NCI-H748 treated with DMSO at 0.1 percent for 48 hours (cell line): ENCODE measurements at places on chromosomes 7 and 10.

DNA sequence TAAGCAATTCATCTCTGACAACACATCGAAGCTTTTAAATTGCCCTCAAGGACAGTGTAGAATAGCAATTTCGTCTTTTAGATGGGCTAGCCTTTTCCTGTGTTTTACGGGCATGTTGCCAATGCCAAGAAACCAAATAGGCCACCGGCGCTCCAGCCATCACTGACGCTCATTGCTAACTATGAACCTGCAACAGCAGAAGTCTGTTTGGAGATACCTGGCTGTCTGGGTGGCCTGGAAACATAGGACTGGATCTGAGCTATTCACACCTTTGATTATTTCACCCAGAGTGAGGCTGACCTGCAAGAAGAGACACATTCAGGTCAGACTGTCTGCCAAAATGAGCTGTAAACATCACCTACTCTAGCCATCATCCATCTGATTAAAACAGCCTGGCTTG, 12.0 kb downstream of the KPNA7 start:
- DNase-seq = no peak

DNA sequence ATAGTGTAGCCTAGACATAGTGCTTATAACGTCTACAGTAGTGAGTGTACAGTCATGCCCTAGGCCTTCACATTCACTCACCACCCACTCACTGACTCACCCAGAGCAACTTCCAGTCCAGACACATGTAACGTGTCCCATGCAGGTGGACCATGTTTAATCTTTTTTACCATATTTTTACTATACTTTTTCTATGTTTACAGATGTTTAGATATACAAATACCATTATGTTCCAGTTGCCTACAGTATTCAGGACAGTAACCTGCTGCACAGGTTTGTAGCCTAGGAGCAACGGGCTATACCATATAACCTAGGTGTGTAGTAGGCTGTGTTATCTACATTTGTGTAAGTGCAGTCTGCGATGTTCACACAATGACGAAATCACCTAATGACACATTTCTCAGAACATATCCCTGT, 11.0 kb downstream of the MPP7 start:
- DNase-seq = no peak

DNA sequence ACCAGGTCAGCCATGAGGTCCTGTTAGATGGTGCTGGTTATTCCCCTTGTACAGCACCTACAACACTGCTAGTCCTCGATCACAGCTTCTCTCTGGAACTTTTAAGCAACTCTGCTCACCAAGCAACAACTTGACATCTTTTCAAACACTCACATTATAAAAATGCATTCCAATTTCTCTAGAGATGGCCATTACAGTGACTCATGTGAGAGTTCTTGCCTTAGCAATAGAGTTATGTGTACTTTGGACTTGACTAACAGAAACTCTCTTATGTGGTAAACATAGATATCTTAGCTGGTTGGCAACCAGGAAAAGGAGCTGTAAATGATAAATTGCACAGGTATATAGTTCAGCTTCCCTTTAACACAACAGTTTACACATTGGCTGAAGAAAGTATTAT, 122.2 kb downstream of the PDE1C start:
- DNase-seq = no peak

- DNase-seq = no peak
These were observed 26.2 kb upstream of the C10orf105 start for GRCh38 chr10:71745664-71746250.

DNA sequence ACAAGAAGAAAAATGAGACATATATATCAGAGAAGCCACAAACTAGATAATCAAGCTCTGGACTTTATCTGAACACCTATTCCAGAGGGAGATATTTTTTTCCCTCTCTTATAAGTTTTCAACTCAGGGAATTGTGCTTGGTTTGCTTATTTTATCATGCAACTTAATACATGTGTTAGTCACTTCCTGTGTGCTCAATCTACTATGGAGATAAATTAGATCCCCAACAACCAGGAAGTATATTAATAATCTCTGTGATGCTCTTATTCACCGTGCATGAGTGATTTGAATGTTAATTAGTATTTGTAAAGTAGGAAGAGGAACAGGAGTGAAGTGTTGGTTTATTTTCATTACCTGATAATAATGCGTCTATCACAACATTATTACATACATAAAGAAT, 38.8 kb upstream of the ZNF365 start:
- no peak for DNase-seq
